ENCODE measurements at places on chromosomes 12 and 14.

- DNase-seq = no peak
These were observed 18.5 kb downstream of the ELK3 start for GRCh38 chr12:96212456-96213375.

GRCh38 chr12:124762791-124763593 lies 100.7 kb downstream of the SCARB1 start:
- DNase-seq = no peak

DNA sequence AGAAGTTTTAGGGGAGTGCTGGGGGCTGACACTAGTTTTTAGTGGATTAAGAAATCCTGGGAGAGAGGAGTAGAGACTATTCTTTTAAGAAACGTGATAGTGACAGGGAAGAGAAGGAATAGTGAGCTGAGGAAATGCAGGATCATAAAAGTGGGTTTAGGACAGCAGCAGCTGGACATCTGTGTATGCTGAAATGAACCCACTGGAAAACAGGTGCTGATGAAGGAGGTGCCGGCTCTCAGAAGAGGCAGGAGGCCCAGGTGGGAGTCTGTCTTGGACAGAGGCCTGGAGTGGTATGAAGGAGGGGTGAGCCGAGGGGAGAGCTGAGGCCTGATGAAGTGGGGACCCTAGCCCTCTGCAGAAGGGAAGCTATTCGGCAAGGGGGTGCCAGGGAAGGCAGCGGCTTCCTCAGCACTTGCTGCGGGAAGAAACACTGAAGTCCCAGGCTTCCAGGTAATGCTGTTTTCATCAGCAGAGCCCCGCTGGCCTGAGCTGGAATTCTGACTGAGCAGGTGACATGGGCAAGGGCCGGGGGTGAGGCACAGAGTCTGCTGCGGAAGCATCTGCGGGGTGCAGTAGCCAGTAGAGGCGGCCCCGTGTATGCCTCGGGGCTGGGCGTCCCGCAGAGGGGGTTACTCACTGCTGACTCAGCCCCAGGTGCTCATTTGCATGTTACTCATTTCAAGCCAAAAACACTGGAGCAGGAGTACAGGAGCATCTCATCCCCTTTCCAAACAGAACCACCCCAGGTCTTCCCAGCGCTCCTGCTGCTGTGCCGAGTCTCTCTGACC lies 89.7 kb downstream of the TMCC3 start:
- peak; percentile 26 for DNase-seq

DNA sequence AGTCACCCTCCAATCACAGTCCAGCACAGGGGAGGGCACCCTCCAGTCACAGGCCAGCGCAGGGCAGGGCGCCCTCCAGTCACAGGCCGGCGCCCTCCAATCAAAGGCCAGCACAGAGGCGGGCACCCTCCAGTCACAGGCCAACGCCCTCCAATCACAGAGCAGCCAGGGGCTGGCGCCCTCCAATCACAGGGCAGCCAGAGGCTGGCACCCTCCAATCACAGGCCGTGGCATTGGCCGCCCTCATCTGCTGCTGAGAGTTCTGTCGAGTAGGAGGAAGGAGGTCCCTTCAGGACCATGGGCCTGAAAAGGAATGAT lies 26.6 kb downstream of the DDX51 start:
- DNase-seq = no peak

DNA sequence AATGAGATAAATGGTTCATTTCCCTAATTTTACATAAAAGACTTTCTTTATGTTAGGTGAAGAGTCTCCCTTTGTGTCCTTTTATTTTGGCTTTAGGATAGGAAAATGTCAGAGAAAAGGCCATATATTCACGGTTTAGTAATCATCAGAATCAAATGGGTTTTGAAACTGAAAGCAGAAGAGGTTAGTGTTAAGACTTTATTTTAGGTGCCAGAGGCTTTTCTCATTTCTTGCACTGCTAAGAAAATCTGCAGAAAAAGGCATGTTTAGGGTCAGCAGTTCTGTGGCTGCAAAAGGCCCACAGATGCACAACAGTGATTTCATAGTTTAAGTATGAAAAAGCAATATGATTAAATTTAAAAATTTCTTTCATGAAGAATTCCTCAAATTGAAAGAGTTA lies 80.4 kb upstream of the SINHCAF start:
- no peak for DNase-seq
